ENCODE measurements at places on chromosomes 5 and 9.

GRCh38 chr5:171424726-171425125, 5.3 kb downstream of the FGF18 start:
- no peak for DNase-seq

GRCh38 chr9:134163371-134164196, 780 bp downstream of the RNU6ATAC start:
- DNase-seq = peak; percentile 65

- DNase-seq = no peak
These were observed 9.3 kb downstream of the HAVCR1 start for GRCh38 chr5:157049605-157050004.

- DNase-seq = no peak
These were observed 1.4 kb downstream of the BARX1 start for GRCh38 chr9:93953496-93954433.

DNA sequence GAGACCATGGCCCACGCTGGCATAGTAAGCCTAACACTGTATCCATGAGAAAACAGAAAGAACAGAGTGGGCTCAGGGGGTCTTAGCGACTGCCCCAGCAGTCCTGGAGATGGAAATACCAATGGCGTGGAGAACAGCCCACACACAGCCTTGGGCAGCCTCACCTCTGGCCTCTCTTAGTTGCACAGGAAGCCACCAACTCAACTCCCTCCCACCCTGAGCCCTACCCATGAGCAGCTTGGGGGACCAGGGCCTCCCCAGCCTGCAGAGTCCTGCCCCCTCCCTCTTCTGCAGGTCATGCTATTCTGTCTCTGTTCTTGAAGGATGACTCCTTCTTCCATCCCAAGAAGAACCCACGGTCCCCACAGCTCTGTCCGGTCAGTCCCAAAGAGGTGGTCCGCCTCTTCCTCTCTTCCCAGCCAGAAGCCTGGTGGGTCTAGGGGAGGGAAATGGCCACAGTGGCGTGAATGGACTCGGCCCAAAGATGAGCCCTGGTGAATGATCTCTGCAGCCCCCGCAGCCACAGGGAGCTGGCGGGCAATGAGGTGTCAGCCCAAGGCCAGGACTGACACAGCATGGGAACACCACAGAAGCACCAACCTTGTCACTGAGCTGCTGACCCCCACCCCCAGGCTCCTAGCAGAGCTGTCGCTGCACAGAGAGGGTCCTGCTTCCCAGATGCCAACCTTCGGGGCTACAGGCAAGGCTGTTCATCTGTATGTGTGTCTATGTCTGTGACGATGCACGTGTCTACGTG, 131.2 kb downstream of the ROR2 start:
- no peak for DNase-seq

- peak; percentile 72 for DNase-seq
These were observed 82.7 kb downstream of the C9orf152 start for GRCh38 chr9:110125207-110125751.

DNA sequence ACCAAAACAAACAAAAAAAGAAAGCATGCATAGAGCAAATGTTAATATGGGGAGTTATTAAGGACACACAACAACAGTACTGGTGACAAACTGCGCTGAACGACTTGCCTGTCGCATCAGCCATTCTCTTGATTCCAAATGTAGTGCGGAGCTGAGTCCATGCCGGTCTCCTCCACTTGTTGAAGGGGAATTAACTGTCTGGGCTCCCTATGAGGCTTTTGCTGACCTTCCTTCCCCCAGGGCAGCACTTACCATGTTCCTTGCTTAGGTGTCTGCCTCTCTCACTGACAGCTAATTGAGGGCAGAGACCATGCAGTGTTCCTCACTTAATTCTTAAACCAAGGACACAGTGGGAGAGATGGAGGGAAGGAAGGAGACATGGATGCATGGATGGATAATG, 40.8 kb upstream of the FAT2 start:
- DNase-seq = no peak

DNA sequence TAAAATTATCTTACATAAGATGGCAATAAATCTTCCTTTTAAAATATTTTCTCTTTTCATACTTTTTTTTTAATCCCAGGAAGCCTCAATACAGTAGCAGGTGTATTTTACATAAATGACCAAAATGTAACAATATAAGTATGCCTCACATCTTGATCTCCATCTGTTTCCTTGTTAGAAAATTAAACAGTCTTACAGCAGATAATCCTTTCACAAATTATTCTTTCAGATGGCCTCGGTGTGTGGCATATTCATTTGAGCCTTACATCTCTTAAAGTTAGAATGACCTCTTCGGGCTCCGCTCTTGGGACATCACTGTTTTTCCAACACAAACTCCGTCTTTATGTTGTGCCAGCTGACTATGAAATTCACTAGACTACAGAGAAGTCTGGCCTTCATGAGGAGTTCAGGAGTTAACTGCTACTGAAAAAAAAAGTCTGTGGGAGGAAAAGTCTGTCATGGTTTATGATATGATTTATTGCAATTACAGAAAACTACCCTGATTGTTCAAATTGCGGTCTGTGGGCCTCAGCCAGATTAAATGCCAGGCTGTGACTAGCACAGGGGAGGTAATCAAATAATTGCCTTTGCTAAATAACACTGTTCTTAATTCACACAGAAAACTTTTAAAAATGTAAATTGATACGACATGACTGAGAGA, 292.9 kb upstream of the PUM3 start:
- no peak for DNase-seq

GRCh38 chr5:170251462-170251861, 18.7 kb downstream of the C5orf58 start:
- DNase-seq = no peak

DNA sequence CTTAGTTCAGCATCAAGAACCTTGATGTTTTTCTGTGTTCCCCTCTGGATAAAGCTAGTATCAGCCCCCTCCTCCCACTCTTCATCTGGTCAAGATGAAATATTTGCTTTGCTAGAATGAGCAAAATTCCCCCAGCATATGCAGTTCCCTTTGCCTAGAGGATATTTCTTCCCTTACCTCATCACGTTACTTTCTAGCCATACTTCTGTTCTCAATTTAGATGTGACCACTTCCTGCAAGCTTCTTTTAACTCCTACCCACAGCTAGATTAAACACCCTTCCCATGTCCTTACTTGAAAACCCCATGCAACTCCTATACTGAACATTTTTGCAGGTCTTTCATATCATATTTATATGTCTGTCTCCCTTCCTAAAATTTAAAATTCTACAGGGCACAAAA, 178.9 kb upstream of the TUSC1 start:
- no peak for DNase-seq

- no peak for DNase-seq
These were observed 15.1 kb upstream of the LCP2 start for GRCh38 chr5:170312666-170313065.

- no peak for DNase-seq
These were observed 131.4 kb downstream of the CYLC2 start for GRCh38 chr9:103126494-103126893.

GRCh38 chr9:83588256-83588655, 34.7 kb upstream of the IDNK start:
- DNase-seq = no peak

Data from glutamatergic neuron (in vitro differentiated cells).